WTC11 (cell line): ENCODE measurements at places on chromosomes 6 and 20. TPM values are rescaled to one million over a fixed set of nuclear protein-coding genes. Genes with fewer than 3 reads are reported as not detected.

DNA sequence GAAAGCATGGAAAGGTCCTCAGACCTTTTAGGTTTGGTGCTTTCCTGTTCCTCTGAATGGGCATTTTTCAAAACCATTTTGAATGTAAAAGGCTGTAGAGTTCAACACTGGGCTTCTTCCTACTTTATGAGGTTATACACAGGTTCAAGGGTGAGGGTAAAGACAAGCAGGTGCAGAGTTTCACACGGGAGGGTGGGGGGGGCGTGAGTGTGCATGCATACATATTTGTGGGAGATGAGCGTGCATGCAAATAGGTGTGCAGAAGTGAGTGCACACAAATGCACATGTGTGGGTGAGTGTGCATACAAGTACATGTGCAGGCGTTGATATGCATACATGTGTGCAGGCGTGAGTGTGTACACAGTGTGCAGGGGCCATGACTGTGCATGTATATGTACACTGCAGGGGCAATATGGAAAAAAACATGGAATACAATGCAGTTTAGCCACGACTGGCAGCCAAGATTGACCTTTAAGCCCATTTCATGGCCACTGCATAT lies 183.1 kb downstream of the GMPR start:
- no peak overlapping the region for H3K4me3 ChIP-seq
- no peaks in the 10 kb centered on the region for H3K27me3 ChIP-seq
- no peak for DNase-seq
- no peak overlapping the region for H3K27ac ChIP-seq
- H3K4me1 ChIP-seq, result peaks cover 20% of the 10 kb centered on the region
- H3K36me3 ChIP-seq, result no peaks in the 10 kb centered on the region

GRCh38 chr6:42084889-42085288 lies 34.6 kb downstream of the TAF8 start:
- H3K36me3 ChIP-seq, result peaks cover 2% of the 10 kb centered on the region; the same call in 1 of the 2 replicates
- peaks cover 14% of the 10 kb centered on the region for H3K4me1 ChIP-seq
- H3K27ac ChIP-seq, result no peak overlapping the region

DNA sequence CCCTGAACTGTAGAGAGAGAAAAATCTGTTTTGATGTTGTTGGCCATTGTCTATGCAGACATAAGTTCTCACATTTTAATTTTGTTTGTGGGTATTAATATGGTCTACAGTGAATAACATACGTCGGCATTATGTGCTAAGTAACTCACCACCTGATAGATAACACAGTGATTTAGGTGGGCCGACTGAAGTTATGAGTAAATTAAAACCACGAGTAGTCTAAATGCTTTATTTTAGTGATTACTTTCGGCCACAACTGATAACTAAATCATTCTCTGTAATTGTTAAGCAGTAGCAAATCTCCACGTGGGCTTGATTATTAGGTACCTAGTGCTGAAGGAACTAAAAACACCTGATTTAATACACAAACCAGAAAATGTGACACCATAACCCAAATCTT lies 1.1 kb downstream of the DOP1A start:
- H3K27ac ChIP-seq, result peak overlapping the region; percentile 98
- peak overlapping the region; percentile 88 for H3K4me3 ChIP-seq
- H3K36me3 ChIP-seq, result no peaks in the 10 kb centered on the region

- H3K27me3 ChIP-seq, result no peaks in the 10 kb centered on the region
- no peak for DNase-seq
- no peaks in the 10 kb centered on the region for H3K36me3 ChIP-seq
- H3K4me1 ChIP-seq, result peaks cover 8% of the 10 kb centered on the region
- no peak overlapping the region for H3K4me3 ChIP-seq
Observed at GRCh38 chr6:43831191-43831590, 61.2 kb downstream of the VEGFA start.

GRCh38 chr6:125340991-125341390 lies 39.2 kb upstream of the HDDC2 start:
- no peak for DNase-seq
- H3K4me3 ChIP-seq, result no peak overlapping the region
- H3K4me1 ChIP-seq, result no peaks in the 10 kb centered on the region
- H3K36me3 ChIP-seq, result no peaks in the 10 kb centered on the region

- peak overlapping the region; percentile 88 for H3K27ac ChIP-seq
- H3K4me3 ChIP-seq, result peak overlapping the region; percentile 85
- H3K4me1 ChIP-seq, result peaks cover 47% of the 10 kb centered on the region
- H3K27me3 ChIP-seq, result no peaks in the 10 kb centered on the region
Observed at GRCh38 chr6:32188381-32189068, 1.5 kb downstream of the PBX2 start.

TRDN gene
- total RNA-seq, result 39.8 to 56.4 TPM (median 56.1 TPM) in 3 replicates

DNAAF9 gene
- total RNA-seq, result 6.3 to 8.6 TPM (median 8.1 TPM) in 3 replicates

FAM162B gene
- 1.6 to 3.0 TPM (median 1.6 TPM) in 3 replicates for total RNA-seq
